ENCODE measurements at places on chromosomes 2 and 18.

- DNase-seq, result no peak
These were observed 87.6 kb upstream of the FAM110C start for GRCh38 chr2:133675-134593.

DNA sequence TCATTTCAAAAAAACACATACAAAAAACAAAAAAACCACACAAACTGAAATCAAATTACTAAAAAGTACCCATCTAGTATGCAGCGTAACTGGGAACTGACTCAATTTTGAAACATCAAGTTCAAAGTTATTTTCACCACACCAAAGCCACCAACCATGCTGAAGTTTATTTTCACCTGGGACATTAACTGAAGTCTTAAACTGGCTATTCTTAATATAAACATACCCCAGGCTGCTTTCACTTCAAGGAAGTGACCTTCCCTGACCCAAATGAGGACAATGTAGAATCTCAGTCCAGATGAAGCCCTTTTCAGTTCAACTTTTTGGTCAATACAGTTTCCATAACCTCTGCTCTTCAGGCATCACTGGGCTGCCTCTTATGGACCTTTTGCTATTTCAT is 84.6 kb downstream of the PIGN start:
- DNase-seq, result no peak

DNA sequence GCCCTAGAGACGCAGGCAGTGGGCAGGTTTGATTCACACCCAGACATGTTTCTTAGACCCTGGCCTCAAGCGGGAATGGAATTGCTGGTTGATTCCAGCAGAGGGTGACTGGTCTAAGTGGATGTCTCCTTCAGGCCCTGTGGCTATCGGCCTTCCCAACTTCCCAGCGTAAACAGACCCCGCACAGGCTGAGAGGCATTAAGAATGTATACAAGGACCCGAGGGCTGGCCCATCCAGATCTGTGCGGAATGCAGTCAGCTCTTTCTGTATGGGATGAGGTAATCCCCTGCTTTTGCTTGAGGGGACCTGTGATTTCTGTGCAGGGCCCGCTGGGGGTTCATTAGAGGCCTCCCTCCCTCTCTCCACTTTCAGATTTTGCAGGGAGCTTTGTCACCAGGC is 6.5 kb downstream of the ACKR3 start:
- DNase-seq, result no peak

DNA sequence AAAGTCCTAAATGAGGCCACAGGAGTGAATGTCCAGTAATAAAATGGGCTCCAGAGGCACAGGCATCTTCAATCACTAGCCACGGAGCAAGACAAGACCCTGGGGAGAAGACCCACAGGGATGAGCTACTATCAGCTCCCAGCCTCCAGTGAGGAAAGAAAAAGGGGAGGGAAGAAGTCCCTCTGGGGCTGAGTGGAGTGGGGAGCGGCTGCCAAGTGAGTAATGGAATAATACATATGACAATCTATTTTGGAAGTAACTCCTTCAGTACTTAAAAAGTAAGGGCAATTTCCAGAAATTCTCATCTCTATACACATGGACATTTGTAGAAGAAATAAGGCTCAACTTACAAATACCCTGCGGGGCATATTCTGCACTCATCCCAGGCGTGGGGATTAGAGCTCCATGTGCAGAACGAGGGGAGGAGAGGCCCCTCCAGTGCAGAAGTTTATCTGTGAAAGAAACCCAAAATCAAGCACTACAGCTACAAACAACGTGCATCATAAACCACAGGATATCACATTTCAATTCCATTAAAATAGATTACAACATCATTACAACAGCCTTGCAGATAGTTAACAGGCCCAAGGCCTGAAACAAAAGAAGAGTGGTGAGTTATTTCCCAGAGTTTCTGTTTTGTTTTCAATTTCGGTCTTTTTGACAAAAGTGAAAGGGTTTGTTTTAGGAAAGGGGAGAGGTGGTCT is 84.9 kb downstream of the BCL11A start:
- peak; percentile 37 for DNase-seq

DNA sequence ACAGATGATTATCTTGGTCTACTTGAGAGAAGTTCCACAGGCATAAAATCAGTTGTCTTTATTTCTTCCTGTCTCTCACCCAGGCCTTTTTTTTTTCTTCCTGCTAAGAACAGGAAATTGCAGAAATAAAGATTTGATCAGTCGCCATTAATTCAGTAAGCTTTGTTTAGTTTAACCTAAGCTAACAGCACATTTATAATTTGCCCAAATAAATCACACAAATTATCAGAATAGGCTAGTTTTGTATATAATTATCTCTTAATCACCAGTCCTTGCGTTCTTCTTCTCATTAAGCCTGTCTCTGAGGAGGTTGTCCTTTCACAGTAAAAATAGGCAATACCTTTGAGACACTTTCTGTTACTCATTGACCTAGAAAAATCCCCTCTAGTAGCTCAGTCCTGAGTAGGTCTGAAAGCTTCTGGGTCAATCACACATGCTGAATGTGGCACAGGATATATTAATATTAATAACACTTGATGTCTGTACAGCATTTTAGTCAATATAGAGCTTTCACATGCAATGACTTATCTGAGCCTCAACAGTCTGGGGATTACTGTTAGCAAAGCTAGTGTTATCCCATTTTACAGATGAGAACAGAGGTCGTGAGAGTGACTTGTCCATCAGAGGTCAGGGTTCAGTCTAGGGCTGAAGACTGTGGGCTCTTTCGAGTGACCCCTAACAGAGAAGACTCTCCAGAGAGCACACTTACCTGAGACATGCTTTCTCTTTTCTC is 11.2 kb upstream of the STK17B start:
- no peak for DNase-seq

DNA sequence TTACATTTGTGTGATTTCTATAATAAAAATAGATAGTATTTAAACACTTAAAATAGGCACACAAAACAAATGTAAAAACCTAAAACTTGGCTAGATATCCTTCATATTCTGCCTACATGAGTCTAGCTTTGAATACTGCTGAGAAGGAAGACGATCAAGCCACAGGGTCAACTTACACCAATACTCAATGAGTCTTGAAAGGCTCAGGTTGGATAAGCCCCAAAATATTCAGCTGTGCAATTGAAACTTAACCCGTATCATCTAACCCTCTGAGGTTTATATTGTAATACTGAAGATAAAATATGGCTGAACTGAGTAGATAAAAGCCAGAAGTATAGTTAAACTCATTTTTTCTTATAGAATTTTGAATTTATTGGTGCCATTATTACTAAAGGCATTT is 313.0 kb upstream of the NRXN1 start:
- DNase-seq, result no peak

DNA sequence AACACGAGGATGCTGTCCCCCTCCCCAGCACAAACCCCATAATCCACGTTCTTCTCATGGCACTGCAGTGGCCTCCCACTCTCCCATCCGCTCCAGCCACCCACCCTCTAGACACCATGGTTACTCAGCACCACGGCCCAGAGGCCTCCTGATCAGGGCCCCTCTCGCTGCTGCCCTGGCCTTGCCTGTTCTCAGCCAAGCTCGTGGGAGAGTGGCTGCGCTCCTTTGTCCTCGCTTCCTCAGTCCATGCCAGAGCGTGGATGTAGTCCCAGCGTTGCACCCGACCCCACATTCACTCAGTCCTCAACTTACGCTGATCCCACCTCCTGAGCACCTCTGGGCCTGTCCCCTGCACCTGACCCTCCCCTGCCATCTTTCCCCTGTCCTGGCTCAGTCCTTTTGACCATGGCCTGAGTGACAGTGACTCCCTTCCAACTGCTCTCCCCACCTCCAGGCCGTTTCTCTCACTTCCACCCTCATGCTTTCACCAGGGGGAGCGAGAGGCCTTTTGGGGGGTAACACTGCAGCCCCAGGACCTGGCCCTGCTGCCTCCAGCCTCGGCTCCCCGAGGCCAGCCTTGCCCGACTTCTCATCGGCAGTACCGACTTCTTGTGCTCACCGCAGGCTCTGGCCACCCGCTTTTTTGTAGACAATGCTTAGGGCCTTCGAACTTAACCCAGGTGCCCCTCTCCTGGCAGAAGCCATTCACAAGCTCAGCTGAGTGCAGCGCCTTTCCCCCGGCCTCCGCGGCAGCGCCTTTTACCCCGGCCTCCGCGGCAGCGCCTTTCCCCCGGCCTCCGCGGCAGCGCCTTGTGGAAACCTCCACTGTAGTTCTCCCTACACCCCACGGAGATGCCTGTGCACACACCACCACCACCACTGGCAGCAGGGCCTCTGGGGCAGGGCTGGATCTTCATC is 131.4 kb downstream of the CLIP4 start:
- no peak for DNase-seq

DNA sequence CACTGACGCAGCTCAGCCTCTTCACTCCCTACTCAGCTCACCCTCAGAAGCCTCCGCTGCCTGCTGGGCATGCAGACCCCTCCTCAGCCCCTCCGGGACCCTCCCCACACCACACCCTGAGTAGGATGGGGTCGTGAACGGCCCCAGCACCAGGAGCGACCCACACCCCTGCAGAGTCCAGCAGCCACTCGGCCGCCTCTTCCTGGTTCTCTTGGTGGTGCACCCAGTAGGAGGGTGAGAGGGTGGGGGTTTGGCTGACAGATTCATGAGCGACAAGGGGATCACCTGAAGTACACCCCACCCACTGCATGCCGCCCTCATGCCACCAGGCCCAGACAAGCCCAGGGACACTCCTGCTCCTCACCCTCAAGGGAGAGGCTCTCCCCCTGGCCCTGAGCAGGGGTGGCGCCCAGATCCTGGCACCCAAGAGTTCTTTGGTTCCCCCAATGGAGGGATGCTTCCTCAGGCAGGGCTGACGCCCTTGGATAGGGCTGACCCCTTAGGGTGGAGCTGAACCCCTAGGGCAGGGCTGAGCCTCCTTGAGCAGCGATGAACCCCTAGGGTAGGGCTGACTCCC is 76.6 kb upstream of the GPC1 start:
- no peak for DNase-seq

- no peak for DNase-seq
These were observed 33.6 kb downstream of the MAL start for GRCh38 chr2:95058989-95059641.

GRCh38 chr2:17894005-17894404 is 15.5 kb downstream of the KCNS3 start:
- DNase-seq, result no peak

DNA sequence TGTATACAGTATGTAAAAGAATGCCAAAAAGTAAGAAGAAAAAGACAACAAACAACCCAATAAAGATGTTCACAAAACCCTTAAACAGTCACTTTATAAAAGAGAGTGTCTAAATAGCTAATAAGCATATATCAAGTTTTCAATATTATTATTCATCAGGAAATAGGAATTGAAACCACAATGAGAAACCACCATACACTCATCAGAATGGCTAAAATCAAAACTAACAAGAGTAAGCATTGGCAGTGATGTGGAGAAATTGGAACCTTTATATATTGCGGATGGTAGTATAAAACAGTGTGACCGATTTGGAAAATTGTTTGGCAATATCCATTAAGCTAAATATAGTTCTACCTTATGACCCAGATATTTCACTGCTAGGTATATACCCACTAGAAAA is 20.5 kb upstream of the TGFA start:
- DNase-seq, result no peak

- peak; percentile 10 for DNase-seq
These were observed 1.3 kb downstream of the ZNF521 start for GRCh38 chr18:25350489-25351251.

DNA sequence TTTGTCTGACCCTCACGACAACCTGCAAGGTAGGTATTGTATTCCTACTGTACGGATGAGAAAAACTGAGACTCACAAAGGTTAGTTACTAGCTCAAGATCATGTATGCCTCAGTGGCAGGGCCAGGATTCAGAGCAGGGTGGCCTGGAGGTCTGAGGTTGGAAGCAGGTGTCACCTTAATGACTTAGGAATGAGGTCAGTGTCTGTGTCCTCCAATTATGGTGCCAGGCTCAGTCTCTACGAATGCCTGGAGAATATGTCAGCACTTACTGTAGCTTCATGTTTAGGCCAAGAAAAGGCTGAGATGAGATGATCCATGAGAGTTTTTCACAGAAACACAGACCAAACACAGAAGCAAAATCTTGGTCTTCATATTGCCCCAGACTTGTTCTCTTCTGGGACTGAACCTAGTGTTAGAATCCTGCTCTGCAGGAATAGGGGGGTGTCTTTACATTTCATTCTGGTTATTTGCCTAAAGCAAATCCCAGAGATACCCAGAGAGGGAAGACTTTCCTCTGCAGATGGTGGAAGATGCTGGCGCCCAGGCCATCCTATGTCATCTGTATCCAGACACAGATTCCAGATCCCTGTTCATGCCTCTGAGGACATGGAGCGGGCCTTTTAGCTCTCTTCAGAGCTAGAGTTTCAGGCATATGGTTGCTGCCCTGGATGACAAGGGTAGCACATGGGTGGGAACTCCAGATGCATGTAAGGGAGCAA is 16.3 kb upstream of the RAB10 start:
- DNase-seq, result no peak

DNA sequence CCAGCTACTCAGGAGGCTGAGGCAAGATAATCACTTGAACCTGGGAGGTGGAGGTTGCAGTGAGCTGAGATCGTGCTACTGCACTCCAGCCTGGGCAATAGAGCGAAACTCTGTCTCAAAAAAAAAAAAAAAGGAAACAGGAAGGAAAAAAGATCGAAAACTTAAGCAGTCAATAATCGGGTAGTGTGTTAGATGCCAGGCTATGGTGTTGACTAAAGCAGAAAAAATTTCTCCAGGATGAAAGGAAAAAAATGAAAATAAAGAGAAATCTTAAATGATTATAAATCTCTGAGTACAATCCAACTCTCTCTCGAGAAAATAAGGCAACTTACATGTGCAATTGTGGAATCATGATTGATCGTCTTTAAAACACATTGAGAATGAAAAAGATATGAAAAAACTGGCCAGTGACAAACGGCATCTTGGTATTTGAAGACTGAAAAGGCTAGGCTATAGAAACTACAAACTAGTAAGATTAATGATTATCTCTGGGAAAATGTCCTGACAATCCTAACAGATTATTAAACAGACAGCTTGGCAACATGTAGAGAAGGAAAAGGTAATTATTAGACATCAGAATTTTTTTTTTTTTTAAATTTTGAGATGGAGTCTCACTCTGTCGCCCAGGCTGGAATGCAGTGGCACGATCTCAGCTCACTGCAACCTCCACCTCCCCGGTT is 16.3 kb upstream of the EPHA4 start:
- DNase-seq, result no peak

GRCh38 chr18:10367836-10368235 is 86.6 kb upstream of the APCDD1 start:
- DNase-seq, result no peak

- no peak for DNase-seq
These were observed 269.4 kb downstream of the ETAA1 start for GRCh38 chr2:67666386-67667053.

DNA sequence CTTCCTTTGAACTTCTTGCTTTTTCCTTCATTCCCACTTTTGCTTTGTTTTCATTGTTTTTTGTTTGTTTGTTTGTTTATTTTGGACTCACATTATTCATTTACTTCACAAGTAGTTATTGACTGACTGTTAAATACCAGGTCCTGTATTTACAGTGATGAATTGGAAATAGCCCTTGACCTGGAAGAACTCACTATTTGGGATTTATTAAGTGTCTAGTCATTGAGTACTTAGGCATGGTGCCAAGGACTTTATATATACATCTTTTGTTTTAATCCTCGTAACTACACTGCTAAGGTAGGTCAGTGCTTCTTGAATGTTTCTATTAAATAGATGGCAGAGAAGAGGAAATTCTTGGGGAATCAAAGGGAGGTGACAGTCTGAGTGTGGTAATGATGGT is 11.1 kb downstream of the SPOPL start:
- no peak for DNase-seq

GRCh38 chr18:75390854-75391253 is 36.6 kb downstream of the SMIM21 start:
- no peak for DNase-seq

GRCh38 chr2:3430740-3431490 is 51.4 kb downstream of the TRAPPC12 start:
- DNase-seq, result no peak

GRCh38 chr2:45010702-45011012 is 1.4 kb upstream of the SIX2 start:
- DNase-seq, result no peak
